Cerebellar cortex (tissue), 1 donor: ENCODE measurements at places on chromosomes 5 and 9.
A peak's percentile ranks its signal among the peaks of the same experiment; 100 is the strongest.

- DNase-seq = no peak
Measured at GRCh38 chr5:166441-167372, 24.6 kb upstream of the LRRC14B start.

- no peak for DNase-seq
Measured at GRCh38 chr9:114446672-114447450, 58.4 kb downstream of the WHRN start.

- no peak for DNase-seq
Measured at GRCh38 chr9:69104830-69105527, 69.1 kb upstream of the TJP2 start.

- DNase-seq = no peak
Measured at GRCh38 chr9:18238254-18238653, 235.7 kb upstream of the ADAMTSL1 start.

GRCh38 chr9:125409637-125410521, 148.3 kb downstream of the GAPVD1 start:
- peak; percentile 66 for DNase-seq

DNA sequence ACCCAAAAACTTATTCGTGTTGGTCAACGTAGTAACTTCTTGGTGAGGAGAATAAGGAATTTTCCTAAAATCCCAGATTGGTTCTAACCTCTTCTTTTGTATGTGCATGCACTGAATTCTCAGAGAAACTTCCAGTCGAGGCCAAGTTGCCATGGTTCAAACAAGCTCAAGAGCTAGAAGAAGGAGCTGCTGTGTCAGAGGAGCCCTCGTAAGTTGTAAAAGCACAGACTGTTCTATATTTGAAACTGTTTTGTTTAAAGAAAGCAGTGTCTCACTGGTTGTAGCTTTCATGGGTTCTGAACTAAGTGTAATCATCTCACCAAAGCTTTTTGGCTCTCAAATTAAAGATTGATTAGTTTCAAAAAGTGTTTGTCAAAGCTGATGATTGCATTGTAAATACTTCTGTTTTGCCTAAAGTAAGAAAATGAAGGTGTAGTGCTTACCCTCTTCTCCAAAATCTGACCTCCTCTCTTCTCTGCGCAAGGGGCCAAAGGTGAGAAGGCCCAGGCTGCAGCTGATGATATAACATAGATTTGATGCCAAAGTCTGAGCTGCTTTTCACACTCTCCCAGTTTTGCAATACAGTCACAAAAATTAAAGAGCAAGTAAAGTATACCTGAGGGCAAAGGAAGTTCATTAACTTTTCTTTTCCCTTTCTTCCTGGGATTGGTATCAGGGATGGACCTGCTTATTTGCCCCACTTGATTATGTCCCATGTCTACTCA, 210.8 kb downstream of the ADAMTSL1 start:
- peak; percentile 6 for DNase-seq

GRCh38 chr9:88814577-88814976, 176.7 kb upstream of the S1PR3 start:
- no peak for DNase-seq

DNA sequence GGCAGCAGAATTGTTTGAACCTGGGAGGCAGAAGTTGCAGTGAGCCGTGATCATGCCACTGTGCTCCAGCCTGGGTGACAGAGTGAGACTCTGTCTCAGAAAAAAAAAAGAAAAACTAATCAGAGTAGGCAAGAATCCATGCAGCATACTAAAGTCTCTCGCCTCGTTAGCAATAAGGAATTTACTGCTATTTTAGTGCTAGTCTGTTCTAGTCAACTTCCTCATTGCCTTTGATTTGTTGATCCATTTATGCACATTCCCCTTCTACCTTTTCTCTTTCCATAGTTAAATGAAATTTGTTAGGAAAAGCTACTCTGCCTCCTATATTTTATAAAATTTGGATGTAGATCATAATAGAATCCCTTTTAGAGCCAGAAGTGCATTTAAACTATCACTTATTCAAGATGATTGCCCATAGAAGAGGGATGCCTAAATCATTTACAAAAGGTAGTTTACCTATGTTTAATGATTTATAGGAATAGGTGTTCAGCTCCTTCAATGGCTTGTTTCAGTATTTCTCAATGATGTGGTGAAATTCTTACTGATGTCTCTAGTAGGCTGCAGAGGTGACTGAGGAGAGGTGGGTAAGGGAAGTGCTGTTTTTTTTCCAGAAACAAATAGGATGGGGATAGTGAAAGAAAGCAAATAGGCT, 1.9 kb downstream of the LRRC19 start:
- DNase-seq = no peak

DNA sequence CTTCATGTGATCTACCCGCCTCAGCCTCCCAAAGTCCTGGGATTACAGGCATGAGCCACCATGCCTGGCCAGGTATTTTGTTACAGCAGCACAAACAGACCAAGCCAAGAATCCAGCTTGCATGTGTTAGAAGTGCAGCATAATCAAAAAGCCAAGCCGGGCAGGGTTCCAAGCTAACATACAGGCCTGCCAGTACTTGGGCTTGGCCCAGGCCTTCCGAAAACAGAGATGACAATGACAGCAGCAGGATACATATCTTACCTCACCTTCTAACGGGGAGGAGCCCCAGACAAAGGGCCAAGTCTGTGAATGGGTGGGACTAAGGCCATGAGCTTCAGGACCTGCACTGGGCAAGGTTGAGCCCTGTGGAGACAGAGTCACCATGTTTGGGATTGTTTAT, 91.4 kb upstream of the ZNF462 start:
- no peak for DNase-seq

DNA sequence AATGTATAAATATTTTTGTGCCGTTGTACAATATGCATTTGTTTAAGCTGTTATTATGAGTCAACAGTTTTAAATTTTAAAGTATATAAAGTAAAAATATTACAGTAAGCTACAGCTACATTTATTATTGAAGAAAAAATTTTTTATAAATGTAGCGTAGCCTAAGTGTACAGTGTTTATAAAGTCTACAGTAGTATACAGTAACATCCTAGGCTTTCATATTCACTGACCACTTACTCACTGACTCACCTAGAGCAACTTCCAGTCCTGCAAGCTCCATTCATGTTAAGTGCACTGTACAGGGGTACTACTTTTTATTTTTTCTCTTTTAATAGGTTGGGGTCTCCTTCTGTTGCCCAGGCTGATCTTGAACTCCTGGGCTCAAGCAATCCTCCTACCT, 30.6 kb downstream of the SIL1 start:
- no peak for DNase-seq

- no peak for DNase-seq
Measured at GRCh38 chr5:77987331-77987730, 211.2 kb upstream of the TBCA start.

- no peak for DNase-seq
Measured at GRCh38 chr5:180289433-180289832, 2.5 kb downstream of the MAPK9 start.

- DNase-seq = no peak
Measured at GRCh38 chr5:96070622-96071225, 109.1 kb upstream of the ELL2 start.

GRCh38 chr9:8555762-8556500, 756.4 kb upstream of the DMAC1 start:
- no peak for DNase-seq

- DNase-seq = no peak
Measured at GRCh38 chr9:2481216-2481615, 140.4 kb upstream of the VLDLR start.

DNA sequence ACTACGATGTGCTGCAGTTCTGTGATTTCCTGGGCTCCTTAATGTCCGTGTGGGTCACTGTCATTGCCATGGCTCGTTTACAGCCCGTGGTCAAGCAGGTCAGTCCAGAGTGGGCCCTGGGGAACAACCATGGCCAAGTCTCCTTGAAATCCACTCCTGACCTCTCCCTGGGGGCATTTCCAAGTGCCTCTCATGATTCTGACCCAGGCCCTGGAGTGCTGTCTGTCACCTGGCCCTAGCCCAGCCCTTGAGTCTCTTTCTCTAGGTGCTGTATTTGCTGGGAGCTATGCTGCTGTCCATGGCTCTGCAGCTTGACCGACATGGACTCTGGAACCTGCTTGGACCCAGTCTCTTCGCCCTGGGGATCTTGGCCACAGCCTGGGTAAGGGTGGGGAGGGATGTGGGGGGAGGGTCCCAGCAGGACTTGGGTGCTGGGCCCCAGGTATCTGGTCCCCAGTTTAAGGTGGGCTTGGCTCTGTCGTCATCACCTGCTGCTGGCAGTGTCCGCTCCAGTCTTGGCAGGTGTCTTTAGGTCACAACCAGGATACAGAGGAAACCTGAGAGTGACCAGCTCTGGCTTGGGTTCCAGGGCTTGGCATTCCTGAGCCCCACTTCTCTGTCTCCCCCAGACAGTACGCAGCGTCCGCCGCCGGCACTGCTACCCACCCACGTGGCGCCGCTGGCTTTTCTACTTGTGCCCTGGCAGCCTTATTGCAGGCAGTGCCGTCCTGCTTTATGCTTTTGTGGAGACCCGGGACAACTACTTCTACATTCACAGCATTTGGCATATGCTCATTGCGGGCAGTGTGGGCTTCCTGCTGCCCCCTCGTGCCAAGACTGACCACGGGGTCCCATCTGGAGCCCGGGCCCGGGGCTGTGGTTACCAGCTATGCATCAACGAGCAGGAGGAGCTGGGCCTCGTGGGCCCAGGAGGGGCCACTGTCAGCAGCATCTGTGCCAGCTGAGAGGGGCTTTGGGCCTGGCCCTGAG, 17.0 kb downstream of the OR13J1 start:
- no peak for DNase-seq

- DNase-seq = peak; percentile 65
Measured at GRCh38 chr9:131578731-131579504, 33.6 kb downstream of the PRRT1B start.

DNA sequence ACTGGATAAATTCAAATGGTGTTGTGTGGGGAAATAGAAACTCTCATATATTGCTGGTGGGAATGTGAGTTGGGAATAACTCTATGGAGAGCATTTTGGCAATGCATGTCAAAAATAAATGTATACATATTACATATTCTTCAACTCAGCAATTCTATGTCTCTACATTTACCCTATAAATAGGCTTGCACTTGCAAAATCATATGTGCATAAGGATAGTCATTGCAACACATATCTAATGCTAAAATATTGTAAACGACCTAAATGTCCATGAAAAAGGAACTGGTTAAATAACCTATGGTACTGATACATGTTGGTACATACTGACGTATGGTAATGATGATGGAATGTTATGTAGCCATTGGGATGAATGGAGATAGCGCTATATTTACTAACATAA, 94.5 kb upstream of the CHD1 start:
- DNase-seq = no peak

- DNase-seq = no peak
Measured at GRCh38 chr9:131296460-131296859, 6.9 kb downstream of the PLPP7 start.

- no peak for DNase-seq
Measured at GRCh38 chr5:78553580-78554353, 94.8 kb downstream of the LHFPL2 start.

- no peak for DNase-seq
Measured at GRCh38 chr5:103111468-103111867, 8.5 kb downstream of the GIN1 start.

GRCh38 chr5:66704790-66705425, 108.7 kb downstream of the MAST4 start:
- no peak for DNase-seq

DNA sequence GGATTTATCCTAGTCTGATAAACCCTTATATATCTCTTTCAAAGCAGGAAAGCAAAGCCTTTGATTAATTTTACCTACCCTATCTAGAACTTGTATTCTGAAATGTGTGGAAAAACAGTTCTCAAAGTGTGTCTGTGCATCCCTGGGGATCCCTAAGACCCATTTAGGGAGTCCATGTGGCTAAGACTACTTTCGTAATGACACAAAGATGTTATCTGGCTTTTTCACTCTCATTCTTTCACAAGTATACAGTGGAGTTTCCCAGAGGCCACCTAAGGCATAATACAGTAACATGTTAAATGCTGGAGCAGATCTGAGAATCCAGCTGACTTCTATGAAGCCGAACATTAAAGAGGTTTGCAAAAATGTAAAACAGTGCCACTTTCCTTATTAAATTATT, 54.3 kb upstream of the TNFSF15 start:
- no peak for DNase-seq

DNA sequence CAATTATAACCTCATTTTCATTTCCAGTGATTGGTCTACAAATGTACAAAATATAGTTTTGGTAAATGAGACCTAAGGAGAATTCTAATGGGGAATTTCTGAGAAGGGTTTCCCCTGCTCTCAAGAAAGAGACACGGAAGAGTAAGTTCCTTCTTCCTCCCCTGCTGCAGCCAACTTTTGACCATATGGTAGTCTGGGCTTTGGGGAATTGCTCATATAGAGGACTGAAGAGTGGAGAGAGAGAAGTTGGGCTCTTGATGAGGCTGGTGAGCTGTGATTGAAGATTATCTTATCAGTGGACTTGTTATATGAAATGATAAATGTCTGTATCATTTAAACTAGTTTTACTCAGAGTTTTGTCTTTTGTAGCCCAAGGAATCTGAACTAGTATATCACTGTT, 4.3 kb upstream of the LNPEP start:
- no peak for DNase-seq

- DNase-seq = no peak
Measured at GRCh38 chr5:96506866-96507527, 73.9 kb upstream of the PCSK1 start.

DNA sequence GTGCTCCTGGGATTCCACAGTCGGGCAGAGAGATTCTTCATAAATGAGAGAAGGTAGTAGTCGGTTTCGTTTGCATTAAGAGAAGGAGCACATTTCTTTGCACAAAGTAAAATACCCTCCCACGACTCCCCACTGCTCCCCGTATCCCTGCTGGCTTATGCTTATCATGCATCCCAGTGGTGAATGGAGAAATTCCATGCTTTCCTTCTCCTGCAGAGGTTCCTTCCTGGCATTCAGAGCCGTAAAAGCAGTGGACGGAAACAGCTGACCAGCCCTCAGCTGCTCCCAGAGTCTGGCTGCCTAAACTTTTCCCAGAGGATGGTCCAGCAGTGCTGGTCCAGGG, 93.1 kb downstream of the C9orf152 start:
- DNase-seq = no peak

DNA sequence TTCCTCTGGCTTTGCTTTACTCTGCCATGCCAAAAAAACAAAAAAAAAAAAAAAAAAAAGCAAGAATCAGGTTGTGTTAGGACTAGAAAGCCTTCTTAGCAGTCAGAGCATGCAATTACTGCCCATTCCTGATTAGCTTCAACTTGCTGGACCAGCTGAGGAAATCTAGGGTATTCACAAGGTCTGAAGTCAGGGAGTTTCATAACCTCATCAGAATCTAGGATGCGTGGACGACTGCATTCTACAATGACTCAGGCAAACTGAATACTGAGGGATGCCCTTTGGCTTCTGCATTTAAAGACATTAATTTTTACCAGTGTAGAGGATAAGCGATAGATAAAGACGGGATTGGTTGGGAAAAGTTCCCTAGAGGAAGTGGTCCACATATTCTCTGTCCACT, 39.2 kb upstream of the SHOC1 start:
- DNase-seq = no peak

DNA sequence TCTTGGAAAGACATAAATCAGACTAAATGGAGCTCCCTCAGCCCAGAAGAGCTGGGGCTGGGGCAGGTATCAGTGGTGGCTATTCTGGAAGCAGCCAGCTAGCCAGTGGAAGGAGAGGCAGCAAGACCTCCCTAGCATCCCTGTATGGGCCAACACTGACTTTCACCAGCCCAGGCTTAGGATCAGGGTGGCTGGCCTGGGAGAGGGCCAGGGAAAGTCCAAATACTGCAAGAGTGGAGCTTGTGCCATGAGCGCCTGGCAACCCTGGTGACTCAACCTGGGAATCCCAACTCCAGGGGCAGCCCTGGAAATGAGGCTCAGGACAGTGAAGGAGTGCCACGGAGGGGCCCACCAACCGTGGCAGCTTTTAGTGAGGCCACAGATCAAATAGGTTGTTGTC, 7.6 kb upstream of the IRF1 start:
- DNase-seq = peak; percentile 23

GRCh38 chr5:37197340-37198050, 51.7 kb downstream of the CPLANE1 start:
- no peak for DNase-seq
